CD4-positive, alpha-beta T cell treated with Interleukin-21 for 1 hour (primary cell): ENCODE measurements at places on chromosomes 2 and 18.

DNA sequence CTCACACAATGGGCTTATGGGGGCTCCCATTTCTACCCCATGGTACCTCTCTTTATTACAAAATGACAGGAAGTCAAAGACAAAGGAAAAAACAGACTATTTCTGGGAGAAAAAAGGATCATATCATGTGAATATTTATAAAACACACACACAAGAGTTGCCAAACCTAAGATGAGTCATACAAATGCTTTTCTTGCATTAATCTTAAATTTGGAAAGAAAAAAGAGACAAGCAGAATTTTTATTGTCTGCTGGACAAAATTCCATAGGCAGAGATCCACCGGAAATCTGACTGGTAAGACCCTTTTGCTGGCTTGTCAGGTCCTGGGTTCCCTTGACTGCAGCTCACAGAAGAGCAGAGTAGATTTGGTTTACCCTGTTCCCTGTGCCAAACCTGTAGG, 1732.3 kb upstream of the PIK3C3 start:
- DNase-seq: no peak

- DNase-seq: no peak
Observed at GRCh38 chr2:118242216-118242615, 153.9 kb downstream of the INSIG2 start.

DNA sequence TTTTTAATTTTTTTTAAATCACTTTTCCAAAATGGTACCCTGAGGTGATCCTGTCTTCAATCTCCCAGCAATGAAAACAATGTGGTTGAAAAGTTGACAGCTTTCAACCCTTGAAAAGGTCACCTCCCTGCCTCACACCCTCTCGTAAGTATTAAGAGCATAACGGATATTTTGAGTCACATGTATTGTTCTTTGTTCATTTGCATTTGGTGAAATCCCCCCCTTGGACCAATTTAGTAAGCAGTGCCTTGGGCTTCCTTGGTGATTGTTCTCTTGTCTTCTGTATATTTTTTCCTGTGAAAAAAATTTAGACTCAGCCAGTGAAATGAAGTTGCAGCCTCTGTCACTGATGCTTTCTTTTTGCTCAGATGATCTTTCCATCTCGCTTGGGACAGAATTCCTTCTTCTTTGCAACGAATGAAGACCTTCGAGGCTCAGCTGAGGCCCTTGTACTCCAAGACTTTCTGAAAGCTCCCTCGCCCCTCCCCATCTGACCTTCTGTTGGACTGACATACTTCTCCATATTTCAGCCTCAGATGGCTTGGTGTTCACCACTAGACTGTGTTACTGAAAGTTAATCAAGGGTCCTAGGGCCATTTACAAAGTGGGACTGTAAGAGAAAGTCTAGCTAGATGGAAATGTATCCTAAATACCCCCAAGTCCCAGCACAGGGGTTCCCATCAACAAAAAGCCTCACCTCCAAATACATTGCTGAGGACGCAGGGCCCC, 158.4 kb downstream of the BCL2 start:
- DNase-seq: peak; percentile 80

GRCh38 chr2:119455066-119455718, 23.5 kb downstream of the TMEM37 start:
- no peak for DNase-seq

DNA sequence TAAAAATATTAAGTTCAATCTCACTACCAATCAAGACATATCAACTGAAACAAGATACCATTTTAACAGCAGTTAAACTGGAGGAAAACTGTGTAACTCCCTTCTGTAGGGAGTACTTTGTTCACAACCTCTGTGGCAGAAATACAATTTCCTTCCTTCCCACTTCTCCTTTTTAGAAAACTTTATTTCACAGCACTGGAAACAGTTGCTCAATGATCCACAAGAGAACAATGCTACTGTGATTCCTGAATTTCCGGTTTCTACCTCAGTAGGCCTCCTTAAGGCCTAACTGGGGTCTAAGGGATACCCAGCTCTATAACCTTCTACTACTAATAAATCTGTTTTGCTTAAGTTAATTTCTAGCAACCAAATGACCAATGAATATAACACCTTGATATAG, 14.1 kb downstream of the TLK1 start:
- no peak for DNase-seq

GRCh38 chr2:44267796-44268648, 7.3 kb upstream of the SLC3A1 start:
- no peak for DNase-seq

- DNase-seq: peak; percentile 82
Observed at GRCh38 chr2:200862532-200863000, 1.9 kb downstream of the CLK1 start.

DNA sequence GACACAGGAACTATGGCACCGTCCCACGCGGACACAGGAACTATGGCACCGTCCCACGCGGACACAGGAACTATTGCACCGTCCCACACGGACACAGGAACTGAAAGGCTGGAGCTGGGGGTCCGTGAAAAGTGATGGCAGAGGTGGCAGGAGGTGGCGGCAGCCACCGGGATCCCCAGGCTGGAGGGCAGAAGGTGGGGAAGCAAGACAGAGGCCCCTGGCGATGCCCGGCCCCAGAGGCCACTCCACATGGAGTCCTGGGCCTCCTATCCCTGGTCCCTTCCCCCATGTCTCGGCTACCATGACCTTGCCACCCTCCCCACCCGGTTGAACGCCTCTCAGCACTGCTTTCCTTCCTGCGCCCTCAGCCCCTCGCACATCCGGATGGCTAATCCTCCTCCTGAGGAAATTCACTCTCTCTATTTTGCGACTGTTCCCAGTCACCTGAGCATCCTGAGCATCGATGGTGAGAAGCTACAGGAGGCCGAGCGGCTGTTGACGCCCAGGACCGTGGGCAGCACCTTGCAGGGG, 181.4 kb downstream of the TMEM18 start:
- no peak for DNase-seq

- no peak for DNase-seq
Observed at GRCh38 chr18:24432618-24433017, 6.1 kb downstream of the IMPACT start.

DNA sequence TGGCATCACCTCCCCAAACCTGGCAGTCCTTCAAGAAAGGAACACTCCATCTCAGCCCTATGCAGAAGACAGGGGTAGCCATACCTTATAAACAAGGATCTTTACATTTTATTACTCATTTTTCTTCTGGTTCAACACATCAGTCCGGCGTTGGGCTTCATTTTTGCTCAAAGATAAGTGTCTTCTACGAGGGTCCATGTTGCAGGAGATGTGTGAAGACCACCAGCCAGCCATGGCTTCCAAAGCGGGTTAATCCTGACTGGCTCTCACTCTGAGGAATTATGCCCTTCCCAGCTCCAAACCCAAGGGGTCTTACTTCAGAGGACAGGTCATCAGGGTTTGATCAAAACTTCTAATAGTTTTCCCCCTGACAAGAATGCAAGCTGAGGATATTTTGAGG, 23.9 kb upstream of the GNAL start:
- no peak for DNase-seq

- no peak for DNase-seq
Observed at GRCh38 chr2:49111456-49111855, 42.9 kb downstream of the FSHR start.

GRCh38 chr2:60834270-60834717, 47.1 kb upstream of the REL start:
- DNase-seq: no peak

GRCh38 chr2:182103526-182103925, 117.9 kb downstream of the PPP1R1C start:
- DNase-seq: no peak

GRCh38 chr18:7940971-7941370, 373.9 kb downstream of the PTPRM start:
- no peak for DNase-seq

DNA sequence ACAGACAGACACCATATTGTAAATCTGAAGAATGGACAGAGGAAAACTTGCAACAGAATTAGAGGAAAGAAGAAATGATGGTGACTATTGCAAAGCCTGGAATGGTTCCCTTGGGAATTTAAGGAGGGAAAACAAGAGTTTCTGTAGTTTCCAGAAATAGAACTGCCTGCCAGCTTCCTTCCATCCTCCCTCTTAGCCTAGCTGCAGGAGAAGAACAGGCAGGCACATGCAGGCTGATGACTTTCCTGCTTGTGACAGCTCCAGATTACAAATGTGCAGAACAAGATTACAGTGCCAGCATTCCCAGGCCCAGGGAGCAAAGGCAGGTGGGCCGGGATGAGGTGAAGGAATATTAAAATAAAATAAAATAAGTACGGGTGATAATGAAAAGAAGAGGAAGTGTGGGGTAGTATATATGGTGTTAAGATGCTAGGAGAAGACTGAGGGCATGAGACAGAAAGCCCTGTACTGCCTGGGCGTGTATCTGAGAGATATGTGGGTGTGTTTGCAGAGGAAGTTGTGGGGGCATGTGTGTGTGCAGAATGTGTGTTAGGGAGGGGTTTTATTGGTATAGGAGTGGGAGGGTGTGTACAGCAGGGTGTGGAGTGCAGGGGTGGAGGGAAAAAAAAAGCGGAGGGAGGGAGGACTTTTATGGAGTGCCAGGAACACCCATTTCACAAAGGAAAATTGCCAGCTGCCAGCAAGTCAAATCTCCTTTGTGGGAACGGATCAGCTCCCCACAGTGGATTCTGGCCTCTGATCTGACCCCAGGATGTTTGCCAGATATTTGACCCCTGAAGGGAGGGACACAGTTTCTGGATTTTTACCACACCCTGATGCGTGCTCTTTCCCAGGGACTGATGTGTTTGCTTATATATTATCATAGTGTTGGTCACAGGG, 43.9 kb upstream of the NEMP2 start:
- peak; percentile 38 for DNase-seq

DNA sequence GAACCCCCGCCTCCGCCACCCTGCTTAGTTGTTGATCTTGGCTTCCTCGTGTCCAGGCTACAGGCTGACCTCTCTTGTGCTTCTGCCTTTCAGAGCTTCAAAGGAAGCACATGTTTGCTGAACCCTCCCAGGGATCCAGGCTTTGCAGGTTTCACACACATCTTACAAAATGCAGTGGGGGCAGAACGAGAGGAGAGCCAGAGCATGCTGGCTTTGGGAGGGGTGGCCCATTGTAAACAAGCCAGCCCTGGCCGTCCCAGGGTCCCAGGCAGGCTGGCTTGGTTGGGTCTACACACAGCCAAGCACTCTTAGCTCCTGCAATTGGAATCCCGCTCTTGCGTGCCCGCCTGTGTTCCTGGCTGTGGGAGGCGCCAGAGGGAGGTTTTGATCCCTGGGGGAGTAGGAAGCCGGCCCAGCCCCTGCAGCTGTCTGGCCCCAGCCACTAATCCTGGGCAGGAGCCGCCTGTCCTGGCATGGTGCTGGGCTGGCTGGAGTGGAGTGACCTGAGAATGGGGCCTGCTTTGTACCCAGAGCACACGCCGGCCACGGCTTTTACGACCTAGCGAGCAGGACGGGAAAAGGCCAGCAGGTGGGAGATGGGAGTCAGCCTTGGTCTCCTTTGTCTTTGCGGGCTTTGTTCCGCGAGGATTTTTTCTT, 53.9 kb downstream of the SH3BP4 start:
- no peak for DNase-seq

GRCh38 chr2:105812180-105813044, 67.7 kb downstream of the NCK2 start:
- no peak for DNase-seq

DNA sequence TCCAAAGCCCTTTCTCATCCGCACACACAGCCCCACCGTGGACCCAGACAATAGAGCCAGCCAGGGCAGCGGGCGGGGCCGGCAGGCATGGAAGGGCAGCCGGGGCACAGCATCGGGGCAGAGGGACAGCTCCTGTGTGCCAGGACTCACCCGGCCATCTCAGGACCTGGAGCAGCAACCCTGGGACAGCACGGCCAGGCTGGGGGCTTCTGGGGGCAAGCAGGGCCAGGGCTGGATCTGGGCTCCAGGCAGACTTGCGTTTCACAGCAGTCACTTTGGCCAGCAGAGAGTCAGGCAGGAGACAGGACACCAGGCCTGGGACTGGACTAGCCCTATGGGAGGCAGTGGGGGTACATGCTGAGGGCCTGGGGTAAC, 15.5 kb downstream of the ANO7 start:
- no peak for DNase-seq

GRCh38 chr2:157806426-157807077, 69.6 kb downstream of the ACVR1 start:
- DNase-seq: no peak

GRCh38 chr2:178397002-178397605, 53.9 kb downstream of the PRKRA start:
- DNase-seq: peak; percentile 54

DNA sequence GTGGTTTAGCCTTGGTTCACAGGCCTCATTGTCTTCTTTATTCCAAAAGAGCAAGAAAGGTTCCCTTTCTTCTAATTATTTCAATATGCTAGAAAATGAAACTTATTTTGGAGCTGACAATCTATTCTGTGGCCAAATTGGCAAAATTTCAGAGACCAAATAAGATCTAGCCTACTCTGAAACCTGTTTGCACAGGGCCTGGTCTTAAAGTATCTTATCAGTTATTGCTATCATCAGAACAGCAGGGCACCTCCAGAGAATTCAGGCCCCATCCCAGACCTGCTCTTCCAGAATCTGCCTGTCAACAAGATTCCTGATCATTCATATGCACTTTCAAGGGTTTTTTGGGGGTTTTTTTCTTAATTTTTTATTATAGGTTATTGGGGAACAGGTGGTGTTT, 198.7 kb downstream of the ANAPC1 start:
- no peak for DNase-seq

DNA sequence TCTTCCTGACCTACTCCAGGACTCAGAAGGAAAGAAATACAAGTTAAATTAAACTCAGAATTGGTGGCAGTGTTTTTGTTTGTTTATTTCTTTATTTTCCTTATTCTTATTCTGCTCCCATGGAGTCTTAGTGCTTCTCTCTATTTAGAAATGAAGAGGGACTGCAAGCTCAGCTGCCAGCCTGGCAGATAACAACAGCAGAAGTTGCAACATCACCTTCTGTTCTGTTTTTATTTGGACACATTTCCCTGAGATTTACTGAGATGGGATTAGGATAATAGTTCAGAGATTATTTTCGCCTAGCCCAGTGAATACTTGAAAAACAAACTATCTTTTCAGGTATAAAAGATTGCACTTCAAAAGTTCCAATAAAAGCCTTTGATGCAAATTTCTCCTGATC, 70.4 kb upstream of the DTNA start:
- no peak for DNase-seq

- no peak for DNase-seq
Observed at GRCh38 chr2:96847586-96847985, 3.8 kb upstream of the ANKRD23 start.

- no peak for DNase-seq
Observed at GRCh38 chr2:200751786-200752185, 59.9 kb upstream of the BZW1 start.

- DNase-seq: no peak
Observed at GRCh38 chr2:7377916-7378569, 460.8 kb downstream of the RNF144A start.

GRCh38 chr2:100670232-100670631, 107.4 kb downstream of the PDCL3 start:
- no peak for DNase-seq
